ENCODE measurements at places on chromosomes 1 and 21.

- DNase-seq = peak; percentile 57
Measured at GRCh38 chr1:30965924-30966599, 57.5 kb upstream of the SDC3 start.

GRCh38 chr1:177983482-177984135, 13.8 kb upstream of the SEC16B start:
- peak; percentile 59 for DNase-seq

DNA sequence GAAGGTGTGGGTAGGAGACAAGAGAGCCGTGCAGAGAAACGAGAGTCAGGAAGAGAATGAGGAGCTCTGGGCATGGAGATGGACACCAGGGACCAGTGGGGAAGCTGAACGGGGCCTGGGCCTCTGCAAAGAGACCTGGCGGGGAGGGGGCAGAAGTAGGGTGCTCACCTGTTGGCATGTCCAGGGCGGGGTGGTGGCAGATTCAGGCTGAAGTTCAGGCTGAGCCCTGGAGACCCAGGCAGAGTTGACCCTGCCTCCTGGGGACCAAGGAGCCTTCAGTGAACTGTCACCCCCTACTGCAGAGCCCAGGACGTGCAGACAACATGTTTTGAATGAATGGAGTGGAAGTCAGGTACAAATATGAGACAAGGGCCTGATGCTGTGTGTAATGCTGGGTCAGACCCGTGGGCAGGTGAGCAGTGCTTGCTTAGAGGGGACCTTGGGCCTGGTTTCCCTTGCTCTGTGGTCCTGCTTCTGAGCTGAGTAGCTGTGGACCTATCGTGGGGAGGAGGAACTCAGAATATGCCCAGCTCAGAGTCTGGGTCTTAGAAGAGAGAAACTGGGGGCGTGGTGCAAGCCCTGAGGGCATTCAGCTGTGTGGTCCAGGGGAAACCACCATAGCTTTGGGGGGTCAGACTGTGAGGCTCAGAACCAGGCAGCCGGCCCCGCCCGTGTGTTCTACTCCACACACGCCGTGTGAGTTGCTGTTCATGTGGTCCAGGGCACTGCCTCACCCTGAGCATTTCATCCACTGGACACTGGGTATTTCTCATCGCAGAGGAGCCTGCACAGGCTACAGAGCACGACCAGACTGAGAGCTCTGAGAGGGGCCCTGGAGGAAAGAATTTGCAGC, 21.3 kb upstream of the UMODL1 start:
- DNase-seq = no peak

DNA sequence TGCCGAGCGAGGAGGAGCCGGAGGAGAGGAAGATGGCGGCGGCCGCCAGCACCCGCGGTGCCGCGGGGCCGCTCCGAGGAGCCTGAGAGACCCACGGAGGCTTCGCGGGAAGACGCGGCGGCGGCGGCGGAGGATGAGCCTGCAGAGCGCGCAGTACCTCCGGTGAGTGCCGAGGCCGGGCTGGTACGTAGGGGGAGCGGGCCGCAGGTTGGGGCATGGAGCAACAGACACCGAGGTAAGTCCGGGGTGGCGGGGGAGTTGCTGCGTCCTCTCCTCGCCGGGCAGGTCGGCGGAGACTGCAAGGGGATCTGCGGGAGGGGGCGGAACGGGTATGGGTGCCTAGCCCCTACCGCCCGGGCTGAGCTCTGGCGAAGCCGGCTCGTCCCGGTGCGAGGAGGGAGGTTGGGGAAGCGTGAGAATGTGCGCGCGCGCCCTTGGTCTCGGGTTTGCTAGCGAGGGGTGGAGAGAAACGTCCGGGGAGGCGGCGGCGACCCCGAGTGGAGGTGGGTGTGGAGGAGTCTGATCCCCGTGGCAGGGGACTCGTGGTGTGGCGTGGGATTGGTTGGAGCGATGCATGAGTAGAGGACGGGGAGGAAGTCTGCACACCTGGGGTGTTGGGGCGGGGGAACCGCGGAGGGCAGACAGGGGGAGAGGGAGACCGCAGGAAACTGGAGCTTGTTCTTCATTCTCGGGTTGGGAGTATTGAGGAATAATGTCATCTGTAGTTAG, at the start of gene SMG7:
Gene SMG7, plus strand, starts transcription at position 12 of the 729 bp plus-strand sequence. Its CDS starts 122 bp downstream, at position 134.
- DNase-seq = peak; percentile 50

DNA sequence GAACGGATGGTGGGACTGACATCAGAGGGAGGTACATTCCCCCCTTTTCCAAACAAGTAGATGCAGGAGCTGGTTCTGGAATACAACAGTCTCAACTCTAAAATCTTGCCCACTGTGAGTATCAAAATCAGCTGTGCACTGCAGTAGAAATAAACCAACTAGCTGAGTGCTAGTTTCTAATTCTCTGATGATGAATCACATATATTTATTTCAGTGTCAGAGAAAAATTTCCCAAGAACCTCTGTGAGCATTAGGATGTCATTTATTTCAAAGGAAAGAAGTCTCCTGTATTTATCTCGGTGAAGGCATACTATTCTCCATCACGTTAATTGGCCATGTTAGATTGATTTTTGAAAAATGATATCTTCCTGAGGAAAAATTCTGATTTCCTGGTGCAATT, 67.1 kb downstream of the LHX9 start:
- DNase-seq = no peak

DNA sequence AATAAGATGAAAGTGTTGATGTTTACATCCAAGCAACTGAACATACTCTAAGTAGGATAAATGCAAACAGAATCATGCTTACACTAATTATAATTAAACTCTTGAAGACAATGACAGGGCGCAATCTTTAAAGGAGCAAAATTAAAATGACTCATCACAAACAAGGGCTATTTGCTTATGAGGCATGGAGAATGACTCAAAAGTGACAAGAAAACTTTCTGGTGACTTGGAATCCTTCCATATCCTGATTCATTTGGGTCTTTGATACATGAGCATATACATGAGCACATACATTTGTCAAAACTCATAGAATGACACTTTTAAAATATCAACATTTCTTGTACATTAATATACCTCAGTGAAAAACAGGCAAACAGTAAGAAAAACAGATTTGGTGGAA, 1632.3 kb downstream of the KCNT2 start:
- no peak for DNase-seq

GRCh38 chr1:168700575-168701268, 28.3 kb downstream of the DPT start:
- DNase-seq = no peak

GRCh38 chr1:36654586-36654985, 171.9 kb upstream of the CSF3R start:
- no peak for DNase-seq

GRCh38 chr1:167573035-167573434, 19.5 kb upstream of the CREG1 start:
- DNase-seq = no peak

- DNase-seq = no peak
Measured at GRCh38 chr1:60832367-60832766, 250.0 kb upstream of the NFIA start.

- DNase-seq = no peak
Measured at GRCh38 chr1:234598974-234599616, 10.9 kb downstream of the IRF2BP2 start.

DNA sequence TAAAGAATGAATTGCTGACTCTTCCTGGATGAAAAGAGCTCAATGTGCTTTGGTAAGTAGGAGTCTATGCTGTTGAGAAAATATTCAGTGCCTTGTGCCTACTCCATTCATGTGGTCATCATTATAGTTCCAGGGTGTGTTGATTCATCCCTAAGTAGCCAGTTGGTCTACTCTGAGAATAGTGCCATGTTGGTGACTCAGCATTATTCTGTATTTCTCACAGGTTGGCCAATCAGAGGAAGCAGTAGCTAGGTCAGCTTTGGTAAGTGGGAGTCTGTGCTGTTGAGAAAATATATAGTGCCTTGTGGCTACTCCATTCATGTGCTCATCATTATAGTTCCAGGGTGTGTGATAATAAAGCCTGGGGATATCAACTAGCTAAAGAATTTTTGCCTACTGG, 397.3 kb downstream of the AGBL4 start:
- DNase-seq = no peak

DNA sequence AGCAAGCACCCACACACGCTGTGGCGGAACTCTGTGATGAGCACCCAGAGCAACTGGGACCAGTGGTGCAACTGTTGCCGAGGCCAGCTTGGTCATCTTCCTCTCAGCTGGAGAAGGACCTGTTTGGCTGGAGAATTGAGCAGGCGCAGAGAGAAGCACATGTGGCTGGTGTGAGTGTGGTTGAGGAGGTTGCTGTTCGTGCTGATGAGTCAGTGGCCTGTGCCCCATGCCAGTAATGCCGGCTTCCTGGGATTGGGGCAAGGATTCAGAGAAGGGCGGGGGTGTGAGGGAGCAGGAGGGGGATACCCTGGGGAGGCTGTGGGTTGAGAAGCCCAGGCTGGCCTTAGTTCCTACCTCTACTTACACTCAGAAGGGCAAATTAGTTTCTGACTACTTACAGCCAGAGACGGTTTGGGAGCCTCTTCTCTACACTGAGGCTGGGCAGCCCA, 57.5 kb upstream of the EPS8L3 start:
- DNase-seq = no peak

DNA sequence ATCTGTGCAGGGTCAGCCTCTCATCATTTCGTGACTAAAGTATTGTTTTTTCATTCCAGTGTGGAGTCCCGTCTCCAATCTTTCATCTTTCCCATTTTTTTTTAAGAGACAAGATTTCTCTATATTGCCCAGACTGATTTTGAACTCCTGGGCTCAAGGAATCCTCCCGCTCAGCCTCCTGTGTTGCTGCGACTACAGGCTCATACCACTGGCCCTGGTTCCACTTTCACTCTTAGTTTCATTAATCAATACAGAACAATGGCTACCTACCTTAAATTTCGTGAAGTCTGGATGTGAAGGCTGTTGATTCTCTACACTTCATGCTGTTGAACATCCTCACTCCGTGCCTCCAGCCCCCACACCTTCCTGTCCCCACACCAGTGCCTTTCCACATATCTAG, 97.7 kb upstream of the GREM2 start:
- no peak for DNase-seq

GRCh38 chr1:224804220-224804619, 125.3 kb upstream of the DNAH14 start:
- no peak for DNase-seq

GRCh38 chr1:162389971-162390370, 8.4 kb downstream of the C1orf226 start:
- no peak for DNase-seq

GRCh38 chr1:154353966-154354365, 28.6 kb downstream of the ATP8B2 start:
- no peak for DNase-seq

DNA sequence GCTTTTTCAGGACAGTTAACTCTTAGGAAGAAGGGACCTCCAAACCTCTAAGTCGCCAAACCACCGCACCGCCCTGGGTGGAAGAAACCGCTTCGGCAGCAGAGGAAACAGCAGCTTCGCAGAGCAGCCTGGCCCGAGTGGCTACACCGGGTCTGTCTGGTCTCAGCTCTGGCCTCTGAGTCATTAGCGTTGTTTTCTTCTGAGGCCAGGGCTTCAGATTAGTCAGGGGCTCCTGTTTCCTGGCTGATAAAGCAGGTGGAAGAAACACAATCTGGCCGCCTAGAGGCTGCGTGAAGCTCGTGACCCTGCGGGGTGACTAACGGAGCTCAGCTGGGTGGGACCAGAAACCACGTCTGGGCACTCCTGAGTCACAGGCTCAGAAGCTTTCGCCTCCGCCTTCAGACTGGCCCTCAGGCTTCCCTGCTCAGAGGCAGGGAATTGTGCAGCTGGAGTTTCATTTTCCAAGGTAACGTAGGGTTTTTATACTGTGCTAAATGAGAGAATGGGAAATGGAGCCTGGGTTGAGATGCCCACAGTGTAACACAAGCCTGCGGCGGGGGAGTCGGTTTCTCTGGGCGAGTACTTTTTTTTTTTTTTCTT, 44.9 kb downstream of the CHAF1B start:
- DNase-seq = peak; percentile 54

DNA sequence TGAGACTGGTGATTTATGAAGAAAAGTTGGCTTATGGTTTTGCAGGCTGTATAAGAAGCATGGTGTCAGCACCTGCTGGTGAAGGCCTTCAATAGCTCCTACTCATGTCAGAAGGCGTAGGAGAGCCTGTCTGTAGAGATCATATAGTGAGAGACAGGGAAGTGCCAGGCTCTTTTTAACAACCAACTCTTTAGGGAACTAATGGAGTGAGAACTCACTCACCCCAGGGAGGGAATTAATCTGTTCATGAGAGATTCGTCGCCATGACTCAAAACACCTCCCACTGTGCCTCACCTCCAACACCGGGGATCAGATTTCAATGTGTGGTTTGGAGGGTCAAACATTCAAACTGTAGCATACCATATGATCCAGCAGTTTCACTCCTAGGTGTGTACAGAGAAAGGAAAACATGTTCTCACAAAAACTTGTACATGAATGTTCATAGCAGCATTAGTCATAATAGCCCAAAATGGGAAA, 72.6 kb downstream of the TTC3 start:
- peak; percentile 20 for DNase-seq

GRCh38 chr1:46477153-46477929, 12.3 kb upstream of the DMBX1 start:
- DNase-seq = peak; percentile 66

- DNase-seq = no peak
Measured at GRCh38 chr21:45236481-45236880, 51.2 kb downstream of the POFUT2 start.

DNA sequence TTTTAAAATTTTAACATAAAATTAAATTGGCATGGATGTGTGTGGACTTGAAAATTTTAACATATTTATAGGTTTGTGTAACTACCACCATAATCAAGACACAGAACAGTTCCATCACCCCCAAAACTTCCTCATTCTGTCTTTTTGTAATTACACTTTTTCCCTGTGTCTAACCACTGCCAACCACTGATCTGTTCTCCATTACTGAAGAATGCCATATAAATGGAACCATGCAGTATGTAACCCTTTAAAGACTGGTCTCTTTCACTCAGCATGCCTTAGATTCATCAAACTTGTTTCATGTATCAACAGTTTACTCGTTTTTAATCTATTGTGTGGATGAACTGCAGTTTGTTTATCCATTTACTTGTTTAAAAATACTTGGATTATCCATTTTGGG, 13.0 kb upstream of the AHCYL1 start:
- no peak for DNase-seq

DNA sequence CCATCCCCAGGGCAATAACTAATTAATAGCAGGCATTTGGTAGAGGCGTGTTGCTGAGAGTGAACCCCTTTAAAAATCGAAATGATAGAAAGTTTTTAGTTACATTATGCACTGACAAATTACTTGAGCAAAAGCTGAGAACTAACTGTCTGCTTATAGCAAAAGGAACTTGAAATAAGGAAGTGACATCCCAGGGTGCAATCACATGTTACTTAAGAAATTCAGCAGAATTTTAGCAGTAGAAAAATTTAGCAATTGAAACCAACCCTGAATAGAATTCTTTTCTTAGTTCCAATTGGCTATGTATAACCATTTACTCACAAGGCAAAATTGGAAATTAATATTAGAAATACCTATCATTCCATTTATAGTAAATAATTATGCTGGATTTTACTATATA, 139.5 kb upstream of the SAMSN1 start:
- no peak for DNase-seq
